ENCODE measurements at places on chromosomes 2 and 18.

- DNase-seq: no peak
These were observed 39.1 kb upstream of the HS6ST1 start for GRCh38 chr2:128357506-128358370.

DNA sequence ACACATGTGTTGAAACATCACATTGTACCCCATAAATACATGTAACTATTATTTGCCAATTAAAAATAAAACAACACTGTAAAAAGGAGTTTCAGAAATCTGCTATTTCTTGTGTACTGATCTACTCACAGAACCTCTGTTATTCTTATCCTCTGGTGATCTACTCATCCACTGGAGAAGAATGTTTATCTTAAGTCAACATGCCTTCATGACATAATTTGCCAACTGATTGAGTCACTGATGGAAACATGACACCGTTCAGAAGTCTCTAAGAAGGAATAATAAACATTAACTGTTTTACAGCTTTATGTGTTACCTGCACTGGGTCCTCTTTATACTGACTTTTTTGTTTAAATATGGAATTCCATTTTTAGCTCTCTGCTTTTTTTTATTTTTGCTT lies 555.2 kb downstream of the DCDC2C start:
- no peak for DNase-seq

DNA sequence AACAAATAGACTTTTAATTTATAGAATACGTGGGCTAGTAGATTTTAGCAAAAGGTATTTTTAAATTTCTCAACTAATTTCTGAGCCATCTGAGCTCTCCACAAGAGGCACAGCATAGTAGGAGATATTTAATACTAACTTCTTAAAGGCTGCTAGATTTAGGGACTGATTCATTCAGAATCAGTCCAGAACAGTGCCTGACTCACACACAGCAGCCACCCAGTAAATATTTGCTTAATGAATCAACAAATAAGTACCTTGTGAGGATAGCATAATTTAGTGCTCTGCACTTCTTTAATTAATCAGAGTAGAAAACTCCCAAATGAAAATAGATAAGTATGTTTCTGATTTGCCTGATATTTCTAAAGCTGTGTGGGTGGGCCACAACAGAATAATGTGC lies 35.6 kb upstream of the SYT4 start:
- DNase-seq: no peak

GRCh38 chr2:241796610-241797138 lies 12.3 kb upstream of the NEU4 start:
- no peak for DNase-seq

- DNase-seq: no peak
These were observed 93.7 kb downstream of the MAPK4 start for GRCh38 chr18:50653402-50654093.

DNA sequence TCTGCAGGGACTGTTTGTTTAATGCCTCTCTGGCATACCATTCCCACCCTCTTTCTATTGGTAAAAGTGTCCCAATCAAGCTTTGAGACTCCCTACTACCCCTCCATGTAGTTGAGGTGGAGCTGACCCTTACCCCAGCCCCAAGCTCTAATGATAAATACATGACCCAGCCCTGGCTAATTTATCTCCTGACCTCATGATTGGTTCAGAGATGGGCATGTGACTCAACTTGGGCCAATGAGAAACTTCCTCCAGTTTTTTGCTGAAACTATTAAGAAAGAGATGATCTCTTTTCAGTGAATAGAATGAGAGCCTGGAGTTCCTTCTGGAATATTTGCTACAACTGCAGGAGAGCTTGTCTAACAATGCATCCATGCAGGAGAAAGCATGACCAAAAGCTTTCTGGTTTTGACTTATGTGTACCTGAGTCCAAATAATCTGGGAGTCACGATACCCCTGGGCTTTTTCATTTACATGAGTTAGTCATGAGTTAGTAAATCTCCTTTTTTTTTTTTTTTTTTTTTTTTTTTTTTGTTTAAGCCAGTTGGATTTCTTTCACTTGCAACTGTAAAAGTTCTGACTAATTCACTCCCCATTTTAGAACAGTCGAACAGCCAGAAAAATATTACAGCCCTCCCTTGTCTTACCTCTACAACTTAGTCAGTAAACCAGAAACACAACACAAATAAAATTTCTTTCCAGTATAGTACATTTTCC lies 66.5 kb upstream of the TLK1 start:
- DNase-seq: no peak

DNA sequence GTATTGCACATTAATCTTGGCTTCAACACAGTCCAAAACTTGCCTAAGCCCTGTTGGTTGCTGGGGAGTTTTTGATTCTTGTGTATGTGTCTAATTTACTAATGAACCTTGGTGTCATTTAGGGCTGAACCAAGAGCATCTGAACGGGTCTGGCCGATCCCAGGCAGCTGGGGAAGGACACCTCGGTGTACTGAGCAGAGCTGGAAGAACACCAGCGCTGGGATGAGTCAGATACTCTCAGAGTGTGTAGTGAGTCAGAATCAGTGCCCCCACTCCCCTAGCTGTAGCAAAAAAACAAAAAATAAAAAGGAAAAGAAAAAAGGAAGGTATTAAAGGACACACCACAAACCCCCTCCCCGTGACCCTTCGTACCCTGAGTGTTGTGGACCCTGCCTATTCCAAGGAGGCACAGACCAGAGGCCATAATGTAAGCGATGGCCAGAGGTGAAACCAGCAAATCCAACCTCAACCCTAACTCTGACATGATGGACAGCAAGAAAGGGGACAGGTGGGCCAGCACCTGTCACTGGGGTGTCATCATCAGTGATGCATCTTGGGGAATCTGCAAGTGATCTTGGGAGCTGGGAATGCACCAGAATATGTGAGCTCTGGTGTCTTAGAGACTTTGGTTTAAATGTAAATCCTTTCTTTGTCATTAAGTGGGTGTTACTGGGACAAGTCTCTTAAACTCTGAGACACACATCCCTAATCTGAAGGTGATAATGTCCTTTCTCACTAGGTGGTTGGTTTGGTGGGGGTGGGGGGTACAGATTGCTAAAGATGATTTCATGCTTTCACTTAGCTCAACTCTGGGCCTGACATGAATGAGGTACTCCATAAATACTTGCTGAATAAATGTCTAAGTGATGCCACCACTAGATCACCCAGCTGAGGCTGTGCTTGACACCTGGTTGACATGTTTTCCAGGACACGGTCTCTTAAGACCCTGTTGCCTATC lies 34.2 kb upstream of the NCOA1 start:
- DNase-seq: no peak

DNA sequence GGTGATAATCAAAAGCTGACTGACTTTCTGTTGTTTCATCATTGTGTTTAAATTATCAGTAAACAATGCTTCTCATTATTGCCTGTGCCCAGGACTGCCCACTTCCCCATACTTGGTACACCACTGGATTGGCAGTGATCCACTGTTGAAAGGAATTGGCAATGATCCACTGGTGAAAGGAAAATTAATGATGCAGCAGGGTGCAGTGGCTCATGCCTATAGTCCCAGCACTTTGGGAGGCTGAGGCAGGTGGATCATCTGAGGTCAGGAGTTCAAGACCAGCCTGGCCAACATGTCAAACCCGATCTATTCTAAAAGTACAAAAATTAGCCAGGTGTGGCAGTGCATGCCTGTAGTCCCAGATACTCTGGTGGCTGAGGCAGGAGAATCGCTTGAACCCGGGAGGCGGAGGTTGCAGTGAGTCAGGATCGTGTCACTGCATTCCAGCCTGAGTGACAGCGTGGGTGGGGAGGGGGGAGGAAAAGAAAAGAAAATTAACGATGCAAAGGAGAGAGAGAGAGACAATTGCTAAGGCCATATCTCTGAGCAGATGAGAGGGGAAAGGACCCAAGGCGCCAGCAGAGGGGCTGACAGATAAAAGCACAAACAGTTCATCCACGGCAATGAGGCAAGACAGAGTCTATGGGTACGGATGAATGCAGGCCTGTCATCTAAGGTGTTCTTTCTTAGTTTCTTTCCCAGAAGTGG lies 10.2 kb upstream of the GTF2A1L start:
- no peak for DNase-seq

DNA sequence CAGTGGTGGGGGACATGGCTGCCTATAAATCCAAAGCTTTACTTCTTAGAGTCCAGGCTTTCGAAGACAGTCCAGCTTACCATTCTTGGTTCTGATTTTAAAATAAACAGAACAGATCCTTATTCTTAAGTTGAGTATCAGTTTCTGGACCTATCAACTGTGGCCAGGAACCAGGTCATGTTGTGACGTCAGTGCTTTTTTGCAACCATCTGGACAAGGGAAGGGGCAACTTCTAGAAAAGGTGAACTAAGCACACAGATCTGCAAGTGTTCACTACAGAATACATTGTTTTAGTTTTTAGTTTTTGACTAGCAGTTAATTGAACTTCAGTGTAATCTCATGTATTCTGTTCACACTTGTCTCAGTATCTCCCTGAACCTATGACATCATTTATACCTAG lies 326.0 kb upstream of the MGAT5 start:
- DNase-seq: no peak

GRCh38 chr2:154640000-154640399 lies 58.5 kb upstream of the KCNJ3 start:
- no peak for DNase-seq

GRCh38 chr2:226256237-226256636 lies 543.4 kb downstream of the IRS1 start:
- DNase-seq: no peak

DNA sequence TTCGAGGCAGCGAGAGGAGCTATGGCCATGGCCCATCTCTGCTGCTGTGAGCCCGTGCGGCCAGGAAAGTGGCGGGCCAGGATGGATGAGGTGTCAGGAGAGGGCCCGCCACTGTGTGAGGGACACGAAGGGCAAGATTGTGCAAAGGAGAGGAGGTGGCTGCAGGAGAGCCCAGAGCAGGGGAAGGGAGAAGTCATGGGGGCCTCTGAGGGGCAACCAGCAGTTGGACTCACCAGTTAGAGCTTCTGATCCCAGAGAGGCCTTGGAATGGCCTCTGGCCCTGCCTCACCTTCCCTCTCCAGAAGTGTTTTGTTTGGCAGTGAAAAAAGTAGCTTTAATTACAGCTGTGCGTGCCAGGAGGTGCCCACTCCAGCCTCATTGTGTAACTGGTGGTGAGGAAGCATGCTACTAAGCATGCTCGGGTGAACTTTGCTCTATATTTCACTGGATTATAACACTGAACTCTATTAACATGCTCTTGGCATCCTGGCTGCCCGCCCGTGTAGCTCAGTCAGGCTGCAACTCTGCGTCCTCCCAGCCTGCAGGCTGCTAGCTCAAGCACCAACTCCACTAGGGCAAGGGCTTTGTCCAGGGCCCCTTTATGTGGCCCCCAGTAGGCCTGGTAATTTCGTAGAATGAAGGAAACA lies 34.2 kb downstream of the IMPA2 start:
- DNase-seq: no peak

GRCh38 chr18:34322365-34323289 lies 97.9 kb upstream of the NOL4 start:
- DNase-seq: no peak

All from D721Med (cell line).